Activated T-helper 9 cell treated with anti-CD3 and anti-CD28 coated beads, Interleukin-2, amount 50 U/mL, for 16 hours (primary cell): ENCODE measurements at places on chromosomes 1 and 21.
A peak's percentile ranks its signal among the peaks of the same experiment; 100 is the strongest.

DNA sequence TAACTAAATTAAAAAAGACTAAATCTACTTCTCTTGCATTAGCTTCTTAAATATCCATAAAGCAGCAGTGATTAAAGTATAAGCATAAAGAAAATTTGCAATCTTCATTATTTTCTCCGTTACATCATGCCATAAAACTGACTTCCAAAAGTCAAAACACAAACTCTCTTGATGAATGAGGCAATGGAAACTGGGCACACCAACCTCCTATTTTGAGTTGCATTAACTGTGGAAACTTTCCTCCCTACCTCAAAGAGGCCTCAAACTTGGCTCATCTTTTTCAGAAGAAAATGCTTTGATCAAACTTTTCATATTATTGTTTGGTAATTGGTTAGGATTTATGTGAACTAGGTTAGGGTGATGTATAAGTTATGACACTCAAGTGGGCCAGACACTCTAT lies 4.1 kb upstream of the BTG3 start:
- no peak for DNase-seq

DNA sequence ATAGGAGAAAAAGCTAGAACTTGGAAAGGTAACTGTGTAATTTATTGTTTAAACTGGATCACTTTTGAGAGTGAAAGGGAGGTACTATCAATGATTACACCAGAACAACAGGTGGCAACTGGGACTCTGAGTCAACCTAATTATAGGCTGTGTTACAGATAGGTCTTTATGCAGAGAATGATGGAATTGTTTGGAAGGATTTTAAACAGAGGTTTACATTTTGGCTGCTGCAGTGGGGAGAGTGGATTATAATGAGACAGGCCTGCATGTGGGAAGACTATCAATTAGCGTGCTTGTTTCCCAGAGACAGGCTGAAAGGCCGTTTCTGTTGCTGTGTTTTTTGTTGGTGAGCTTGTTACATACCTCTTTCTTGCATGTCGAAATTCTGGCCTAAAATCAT lies 432.9 kb downstream of the PLA2G4A start:
- DNase-seq = no peak

- no peak for DNase-seq
These were observed 6.0 kb downstream of the COLGALT2 start for GRCh38 chr1:184031409-184032107.

DNA sequence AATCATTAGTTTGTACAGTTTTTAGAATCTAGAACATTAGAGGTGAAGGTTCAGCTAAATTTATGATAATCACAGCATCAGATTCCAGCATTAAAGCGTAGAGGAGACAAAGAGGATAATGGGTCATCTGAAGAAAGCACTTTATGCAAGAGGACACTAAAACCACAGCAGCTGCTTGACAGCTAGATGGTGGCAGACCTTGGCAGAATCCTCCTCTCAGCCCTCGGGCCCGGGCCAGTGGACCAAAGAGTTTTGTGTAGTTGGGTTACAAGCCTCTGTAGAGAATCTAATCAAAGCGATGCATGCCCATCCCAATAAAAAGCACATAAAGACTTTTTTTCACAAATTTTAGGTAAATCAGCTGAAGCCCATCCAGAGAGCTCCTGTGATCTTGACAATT lies 59.4 kb downstream of the AK5 start:
- DNase-seq = no peak

DNA sequence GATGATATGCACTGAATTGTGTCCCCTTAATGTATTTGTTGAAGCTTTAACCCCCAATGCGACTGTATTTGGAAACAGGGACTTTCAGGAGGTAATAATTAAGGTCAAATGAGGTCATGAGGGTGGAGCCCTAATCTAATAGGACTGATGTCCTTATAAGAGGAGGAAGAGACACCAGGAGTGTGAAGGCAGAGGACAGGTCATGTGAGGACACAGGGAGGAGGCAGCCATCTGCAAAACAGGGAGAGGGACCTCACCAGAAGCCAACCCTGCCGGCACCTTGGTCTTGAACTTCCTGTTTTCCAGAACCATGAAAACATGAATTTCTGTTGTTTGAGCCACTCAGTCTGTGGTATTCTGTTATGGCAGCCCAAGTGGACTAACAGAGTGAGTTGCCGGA lies 15.3 kb downstream of the SYF2 start:
- DNase-seq = no peak

DNA sequence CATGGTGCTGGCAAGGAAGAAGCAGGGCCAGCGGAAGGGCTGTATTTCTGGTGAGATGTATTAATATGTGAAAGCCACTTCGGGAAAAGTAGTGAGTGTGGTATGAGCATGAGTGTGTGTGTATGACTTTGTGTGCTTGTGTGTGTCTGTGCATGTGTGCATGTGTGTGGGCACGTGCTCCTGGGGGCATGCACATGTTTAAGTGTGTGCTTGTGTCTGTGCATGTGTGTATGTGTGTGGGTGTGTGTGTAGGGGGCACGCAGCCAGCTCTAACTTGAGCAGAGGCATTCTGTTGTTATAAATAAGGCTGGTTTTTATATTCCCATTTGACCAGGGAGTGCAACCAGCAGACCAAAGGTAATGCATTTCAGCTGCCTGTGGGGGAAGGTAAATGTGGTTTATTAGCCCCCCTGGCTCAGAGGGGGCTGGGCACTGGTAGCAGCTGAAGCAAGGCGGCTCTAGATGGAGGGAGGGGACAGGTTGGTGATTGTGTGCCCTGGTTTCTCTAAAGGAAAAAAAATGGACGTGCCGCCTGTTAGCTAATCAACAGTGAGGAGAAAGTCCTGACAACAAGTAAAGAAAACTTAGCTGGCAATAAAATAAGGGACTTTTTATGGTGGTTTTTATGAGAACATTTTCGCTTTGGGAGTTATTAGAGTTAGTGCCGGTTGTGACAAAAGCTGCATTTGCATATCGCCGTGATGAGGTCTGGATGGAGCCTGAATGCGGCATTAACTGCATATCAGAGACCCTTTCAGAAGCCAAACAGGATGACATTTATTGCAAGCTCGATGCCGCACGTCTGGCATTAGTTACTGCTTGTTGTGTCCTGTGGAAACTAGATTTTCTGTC lies 180.1 kb downstream of the CAMTA1 start:
- no peak for DNase-seq

DNA sequence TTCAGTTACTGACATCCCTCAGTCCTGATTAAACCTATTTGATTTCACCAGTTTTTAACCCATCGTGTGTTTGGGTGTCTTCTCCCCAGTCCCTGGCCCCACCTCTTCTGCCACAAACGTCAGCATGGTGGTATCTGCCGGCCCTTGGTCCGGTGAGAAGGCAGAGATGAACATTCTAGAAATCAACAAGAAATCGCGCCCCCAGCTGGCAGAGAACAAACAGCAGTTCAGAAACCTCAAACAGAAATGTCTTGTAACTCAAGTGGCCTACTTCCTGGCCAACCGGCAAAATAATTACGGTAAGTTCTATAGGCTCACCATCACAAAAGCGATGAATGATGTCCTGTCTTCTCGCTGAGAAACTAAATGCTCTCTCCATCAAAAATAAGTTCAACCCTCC lies 28.7 kb downstream of the NBPF3 start:
- no peak for DNase-seq

DNA sequence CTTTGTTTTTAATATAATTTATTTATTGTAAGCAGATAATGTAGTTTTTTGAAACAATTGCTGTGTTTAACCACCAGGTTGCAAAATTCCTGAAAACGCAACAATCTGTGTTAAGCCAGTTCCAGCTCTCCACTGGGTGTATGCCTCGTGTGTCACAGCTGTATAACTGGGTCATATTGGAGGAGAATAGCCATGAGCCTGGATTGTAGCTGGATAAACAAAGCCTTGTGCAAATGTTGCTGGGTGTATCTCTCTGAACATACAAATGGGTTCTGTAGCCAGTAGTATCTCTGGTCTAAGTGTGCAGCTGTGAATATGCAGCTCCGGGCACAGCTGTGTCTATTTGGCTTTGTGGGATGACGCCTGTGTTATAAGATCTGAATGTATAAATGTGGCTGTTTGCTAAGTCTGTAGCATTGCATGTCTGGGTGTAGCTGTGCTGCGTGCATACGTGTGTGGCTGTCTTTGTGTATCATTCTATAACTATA lies 2.8 kb downstream of the TCEA3 start:
- no peak for DNase-seq

GRCh38 chr1:61274939-61275338 lies 192.6 kb downstream of the NFIA start:
- no peak for DNase-seq

- DNase-seq = peak; percentile 7
These were observed 73.5 kb downstream of the BACH1 start for GRCh38 chr21:29372063-29372802.

DNA sequence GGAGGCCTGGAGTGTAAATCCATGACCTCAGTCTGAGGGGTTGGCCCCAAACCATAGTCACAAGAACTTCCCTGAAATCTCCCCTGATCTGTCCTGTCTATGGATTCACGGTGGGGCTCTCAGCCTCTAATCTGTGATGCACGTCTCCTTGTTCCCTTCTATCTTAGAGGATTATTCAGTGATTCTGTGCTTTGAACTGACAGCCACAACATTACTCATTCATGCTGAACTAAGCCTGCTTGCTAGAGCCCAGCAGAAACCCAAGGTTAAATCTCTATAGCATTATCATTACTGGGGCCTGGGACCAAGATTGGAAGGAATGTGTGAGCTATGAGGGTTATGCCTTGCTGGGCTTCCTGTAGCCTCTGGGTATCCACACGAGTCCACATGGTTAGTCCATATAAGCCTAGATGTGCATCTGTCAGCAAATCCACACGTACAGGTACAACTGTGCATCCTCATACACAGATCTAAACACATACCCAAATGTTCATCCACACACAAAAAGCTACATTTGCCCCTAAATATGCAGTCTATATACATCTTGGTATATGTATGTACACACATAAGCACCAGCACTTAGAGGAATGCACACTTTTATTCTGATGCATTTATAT lies 22.4 kb upstream of the MAGOH start:
- DNase-seq = no peak

DNA sequence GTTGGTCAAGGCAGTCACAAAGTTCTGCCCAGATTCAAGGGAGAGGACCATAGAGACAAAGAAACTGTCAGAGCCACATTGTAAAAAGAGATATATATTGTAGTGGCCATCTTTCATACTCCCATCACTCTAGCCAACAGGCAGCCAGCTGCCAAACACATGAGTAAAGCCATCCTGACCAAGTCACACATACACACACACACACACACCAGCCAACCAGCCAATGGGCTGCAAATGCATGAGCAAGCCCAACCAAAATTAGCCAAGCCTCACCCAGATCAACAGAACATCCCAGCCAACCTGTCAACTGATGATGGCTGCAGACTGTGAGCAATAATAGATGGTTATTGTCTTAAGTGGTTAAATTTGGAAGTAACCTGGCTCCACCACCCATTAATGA lies 120.7 kb downstream of the SEC16B start:
- no peak for DNase-seq

DNA sequence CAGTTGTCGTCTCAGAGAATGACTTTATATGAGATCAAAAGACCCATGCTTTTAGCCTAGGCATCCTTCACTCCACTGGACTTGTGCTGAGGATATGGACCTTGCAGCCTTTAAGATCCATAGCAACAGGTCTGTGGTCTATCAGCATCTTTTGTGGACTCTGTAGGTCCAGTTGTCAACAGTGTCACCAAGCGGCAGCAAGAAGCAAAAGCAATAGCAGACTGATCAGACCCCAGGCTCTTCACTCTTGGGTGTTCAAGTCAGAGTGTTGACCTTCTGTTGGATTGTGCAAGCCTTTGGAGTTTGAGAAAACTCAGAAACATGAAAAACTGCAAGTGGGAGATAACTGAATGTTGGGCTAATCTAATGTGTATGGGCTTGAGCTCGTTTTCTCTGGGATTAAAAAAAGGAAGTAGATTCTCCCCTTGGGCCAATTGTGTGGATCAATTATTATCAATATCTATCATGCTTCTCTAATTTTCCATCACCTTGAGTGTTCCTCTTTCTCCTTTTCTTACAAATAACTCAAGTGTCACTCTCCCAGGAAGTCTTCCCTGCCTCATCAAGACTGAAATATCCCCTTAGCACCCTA lies 144.2 kb downstream of the LYPLAL1 start:
- DNase-seq = no peak

- no peak for DNase-seq
These were observed 423.6 kb downstream of the HLX start for GRCh38 chr1:221302810-221303209.

- DNase-seq = no peak
These were observed 29.5 kb downstream of the SYT2 start for GRCh38 chr1:202680586-202681352.

DNA sequence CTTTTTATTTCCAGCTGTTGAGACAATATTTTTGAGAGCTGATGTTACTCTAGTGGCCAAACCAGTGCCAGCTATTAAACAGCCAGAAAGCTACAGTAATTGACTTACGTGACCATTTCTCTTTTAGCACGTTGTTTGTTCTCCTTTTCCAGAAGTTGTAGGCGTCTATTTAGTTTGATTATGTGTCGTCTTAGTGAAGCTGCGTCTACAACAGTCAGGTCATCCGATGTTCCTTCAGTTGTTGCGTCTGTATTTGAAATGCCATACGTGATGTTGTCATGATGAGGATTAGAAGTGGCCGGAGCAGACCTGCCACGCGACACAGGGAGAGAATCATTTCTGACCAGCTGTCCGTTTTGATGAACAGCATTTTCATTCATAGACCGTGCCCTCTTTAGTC lies 38.2 kb downstream of the TMEM51 start:
- DNase-seq = no peak

DNA sequence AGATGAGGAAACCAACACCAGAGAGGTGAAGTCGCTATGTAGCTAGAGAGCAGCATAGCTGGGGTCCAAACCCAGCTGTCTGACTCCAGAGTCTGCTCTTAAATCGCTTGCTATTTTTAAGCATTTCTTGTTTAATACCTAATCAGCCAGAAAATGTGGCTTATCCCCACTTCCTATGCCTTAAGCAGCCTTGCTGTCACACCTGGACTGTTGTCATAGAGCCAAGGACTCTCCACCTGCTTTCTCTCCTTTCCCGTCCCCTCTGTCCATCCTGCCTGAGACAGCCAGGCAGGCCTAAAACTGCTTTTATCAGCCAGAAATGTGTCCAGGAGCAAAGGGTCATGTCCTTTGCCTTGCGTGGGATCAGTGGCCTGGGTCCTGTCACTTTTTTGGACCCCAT lies 28.3 kb upstream of the EPHA8 start:
- no peak for DNase-seq

DNA sequence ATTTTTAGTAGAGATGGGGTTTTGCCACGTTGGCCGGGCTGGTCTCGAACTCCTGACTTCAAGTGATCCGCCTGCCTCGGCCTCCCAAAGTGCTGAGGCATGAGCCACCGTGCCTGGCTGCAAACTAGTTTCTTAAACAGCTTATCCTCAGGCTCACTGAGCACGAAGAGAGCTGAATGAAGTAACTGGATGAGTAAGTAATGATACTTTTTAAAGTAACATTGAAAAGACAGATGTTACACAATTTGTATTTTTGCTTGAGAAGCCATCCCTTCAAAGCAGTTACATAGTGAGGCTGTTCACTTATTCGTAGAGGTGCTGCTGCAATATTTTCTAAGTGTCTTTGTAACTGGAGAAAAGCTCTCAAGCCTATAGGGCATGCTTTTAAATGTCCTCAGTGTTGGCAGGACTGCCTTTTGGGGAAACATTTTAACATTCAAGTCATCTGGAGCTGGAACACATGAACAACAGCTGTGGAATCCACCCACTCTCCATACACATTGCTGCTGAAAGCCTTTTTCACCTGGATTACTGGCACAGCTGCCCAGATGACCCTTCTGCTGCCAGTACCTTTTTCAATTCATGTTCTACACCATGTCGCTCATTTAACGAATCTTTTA lies 2.7 kb upstream of the YBX1 start:
- no peak for DNase-seq
